ENCODE measurements at places on chromosomes 11 and 22.

DNA sequence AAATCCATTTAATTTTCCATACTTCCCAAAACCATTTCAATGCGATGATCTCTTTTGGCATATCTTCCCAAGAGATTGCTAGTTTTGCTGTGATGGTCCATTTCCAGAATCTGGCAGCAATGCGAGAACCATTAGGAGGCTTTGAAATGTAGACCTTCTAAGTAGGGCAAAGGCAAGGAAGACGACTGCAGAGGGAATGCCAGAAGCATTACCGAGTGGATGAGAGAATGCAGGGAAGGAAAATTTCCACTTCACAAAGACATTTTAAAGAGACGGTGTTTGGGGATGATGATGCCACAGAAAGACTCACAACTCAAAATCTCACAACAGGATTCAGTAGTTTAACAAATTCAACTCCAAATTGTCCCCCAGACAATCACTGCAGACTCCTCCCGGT is 471 bp upstream of the CEP126 start:
- no peak for DNase-seq

- DNase-seq, result no peak
These were observed 81.0 kb downstream of the IGLL1 start for GRCh38 chr22:23498811-23499798.

DNA sequence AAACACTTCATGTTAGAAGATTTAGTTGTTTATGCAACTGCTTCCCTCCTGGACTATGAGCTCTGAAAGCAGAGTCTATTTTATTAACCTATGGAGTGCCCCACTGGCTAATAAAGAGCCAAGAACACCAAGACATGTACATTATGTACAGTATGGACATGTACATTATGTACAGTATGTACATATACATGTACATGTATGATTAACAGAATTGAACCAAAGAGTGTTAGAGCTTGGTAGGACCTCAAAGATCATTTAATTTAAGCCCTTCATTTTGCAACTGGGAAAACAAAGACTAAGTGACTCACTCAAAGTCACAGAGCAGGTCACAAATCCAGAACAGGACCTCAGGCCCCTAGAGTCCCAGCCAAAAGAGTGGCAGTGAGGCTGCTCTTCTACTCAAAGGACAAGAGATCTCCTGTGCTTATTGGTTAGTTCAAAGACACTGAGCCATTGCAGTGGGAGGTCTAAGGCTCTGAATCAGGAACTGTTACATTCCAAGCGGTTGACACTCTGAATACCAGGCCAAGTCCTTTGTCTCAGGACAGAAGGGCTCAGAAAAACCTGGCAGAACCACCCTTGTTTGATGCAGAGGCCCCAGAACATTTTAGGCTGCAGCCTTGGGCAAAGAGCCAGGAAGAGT is 103.8 kb downstream of the FAM168A start:
- no peak for DNase-seq

- DNase-seq, result no peak
These were observed 352.7 kb downstream of the NTM start for GRCh38 chr11:131723088-131723487.

GRCh38 chr22:29212743-29213142 is 7.0 kb downstream of the EMID1 start:
- DNase-seq, result no peak

Data from omental fat pad (tissue), 4 donors.